MCF 10A (cell line): ENCODE measurements at places on chromosomes 13 and 19.
A peak's percentile ranks its signal among the peaks of the same experiment; 100 is the strongest.

- DNase-seq, result no peak
Observed at GRCh38 chr13:100755891-100756290, 81.3 kb upstream of the TMTC4 start.

DNA sequence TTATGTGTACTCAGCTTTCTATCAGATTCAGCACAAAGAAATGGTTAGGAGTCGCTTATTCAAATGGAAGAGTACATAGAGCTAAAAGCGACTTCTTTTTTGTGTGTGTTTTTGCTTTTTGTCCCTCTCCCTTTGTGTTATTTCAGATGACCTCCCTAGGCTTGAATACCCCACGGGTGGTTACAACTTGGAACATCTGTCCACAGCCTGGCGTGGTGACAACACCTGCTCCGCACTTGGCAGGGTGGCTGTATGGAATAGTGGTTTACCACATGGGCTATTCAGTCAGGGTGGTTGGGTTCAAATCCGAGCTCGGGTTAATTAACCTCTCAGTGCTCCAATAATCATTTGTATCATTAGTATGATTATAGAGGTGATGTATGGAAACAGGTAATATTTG, 151.6 kb upstream of the FREM2 start:
- DNase-seq, result no peak

DNA sequence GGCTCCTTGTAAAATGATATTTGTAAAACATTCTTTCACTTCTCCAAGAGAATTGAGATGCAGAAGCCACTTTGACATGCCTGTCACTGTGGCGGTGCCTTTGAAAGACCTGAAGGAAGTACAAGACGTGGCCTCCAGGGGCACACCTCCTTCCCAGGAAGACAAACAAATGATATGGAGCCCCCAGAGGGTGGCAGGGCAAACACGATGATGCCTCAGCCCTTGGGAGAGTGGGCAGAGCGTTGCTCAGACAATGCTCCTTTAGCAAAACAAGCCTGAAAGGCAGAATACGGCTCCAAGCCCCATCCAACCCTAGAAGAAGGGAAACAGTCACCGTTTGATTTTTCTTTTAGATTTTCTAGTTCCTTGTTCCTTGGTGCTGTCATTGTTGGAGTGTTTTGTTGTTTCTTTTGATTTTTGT, 9.2 kb upstream of the ATP12A start:
- peak; percentile 40 for DNase-seq

GRCh38 chr13:29679396-29680053, 84.0 kb upstream of the SLC7A1 start:
- no peak for DNase-seq

- DNase-seq, result peak; percentile 78
Observed at GRCh38 chr19:48513289-48514122, 1.9 kb upstream of the LMTK3 start.

- DNase-seq, result no peak
Observed at GRCh38 chr19:49534632-49535385, 7.0 kb downstream of the RCN3 start.

DNA sequence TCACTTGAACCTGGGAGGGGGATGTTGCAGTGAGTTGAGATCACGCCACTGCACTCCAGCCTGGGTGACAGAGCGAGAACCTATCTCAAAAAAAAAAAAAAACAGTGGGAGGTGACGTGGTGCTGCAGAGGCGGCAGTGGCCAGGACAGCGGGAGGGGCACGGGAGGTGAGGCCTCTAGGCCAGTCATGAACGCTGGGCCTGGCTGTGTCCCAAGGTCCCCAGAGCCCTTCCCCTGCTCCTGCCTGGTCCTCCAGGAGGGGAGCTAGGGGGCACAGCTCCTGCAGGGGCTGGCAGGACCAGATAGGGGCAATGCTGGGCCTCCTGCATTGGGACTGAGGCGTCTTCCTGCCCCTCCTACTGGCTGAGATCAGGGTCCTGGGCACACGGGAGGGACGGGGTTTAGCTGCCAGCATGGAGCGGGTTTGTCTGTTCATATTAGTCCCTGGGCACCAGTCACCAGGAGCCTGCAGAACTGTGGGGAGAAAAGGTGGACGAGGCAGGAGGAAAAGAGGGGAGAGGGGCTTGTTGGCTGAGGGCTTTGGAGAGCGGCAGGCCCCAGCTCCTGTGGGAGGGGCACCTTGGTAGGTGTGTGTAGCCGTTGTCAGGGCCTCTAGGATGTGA, 4.5 kb downstream of the MAP2K7 start:
- no peak for DNase-seq

- peak; percentile 66 for DNase-seq
Observed at GRCh38 chr13:110913322-110914080, 1.4 kb downstream of the ANKRD10 start.

- peak; percentile 52 for DNase-seq
Observed at GRCh38 chr13:46759846-46760245, 37.1 kb downstream of the ESD start.

- DNase-seq, result no peak
Observed at GRCh38 chr19:33134571-33135041, 2.7 kb downstream of the WDR88 start.

DNA sequence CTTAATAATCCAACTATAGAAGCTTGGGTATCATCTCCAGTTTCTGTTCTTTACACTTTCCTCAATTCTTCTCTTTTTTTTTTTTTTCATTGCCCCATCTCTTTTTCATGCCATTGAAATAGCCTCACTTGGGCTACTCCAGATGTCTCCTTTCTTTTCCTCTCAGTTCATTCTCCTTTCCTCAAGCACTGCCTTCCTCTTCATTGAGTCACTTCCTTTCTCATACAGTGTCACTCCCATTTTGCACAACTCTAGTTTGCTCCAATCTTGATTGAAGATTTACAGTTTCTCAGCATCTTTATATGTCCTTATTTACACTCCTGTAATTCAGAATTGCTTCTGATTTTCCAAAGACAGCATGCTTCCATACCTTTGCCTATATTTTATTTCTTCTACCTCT, 61.3 kb downstream of the IPO5 start:
- peak; percentile 43 for DNase-seq

GRCh38 chr19:45985321-45985720, 9.9 kb upstream of the CCDC61 start:
- DNase-seq, result no peak

GRCh38 chr19:31285744-31286143, 63.5 kb downstream of the TSHZ3 start:
- no peak for DNase-seq

DNA sequence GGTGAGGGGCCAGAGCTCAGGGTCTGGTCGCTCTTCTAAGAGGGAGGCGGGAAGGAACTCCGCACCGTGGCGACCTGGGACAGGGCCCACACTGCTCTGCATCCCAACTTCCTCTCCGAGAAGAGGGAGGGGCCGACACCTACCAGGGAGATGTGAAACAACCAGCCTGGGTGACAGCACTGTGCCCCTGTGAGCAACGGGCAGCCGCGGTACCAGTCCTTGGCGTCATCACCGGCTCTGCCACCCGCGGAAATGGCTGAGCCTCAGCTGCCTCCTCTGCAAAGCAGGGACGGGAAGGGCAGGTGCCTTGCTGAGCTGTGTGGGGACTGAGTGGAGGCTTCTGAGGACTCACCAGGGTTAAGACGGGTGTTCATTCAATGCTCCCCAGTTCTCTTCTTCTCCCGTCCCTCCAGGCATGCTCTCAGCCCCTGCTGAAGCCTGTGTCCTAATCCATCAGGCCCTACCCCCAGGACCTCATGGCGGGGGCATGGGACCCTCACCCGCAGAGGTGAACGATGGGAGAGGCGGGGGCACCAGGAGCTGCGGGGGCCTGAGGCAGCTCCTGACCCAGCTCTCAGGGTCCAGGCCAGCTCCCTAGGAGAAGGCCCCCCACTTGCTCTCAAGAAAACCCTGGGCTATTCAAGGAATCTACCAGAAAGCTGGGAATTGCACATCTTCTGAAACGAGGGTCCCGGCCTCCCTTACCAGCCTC, 9.3 kb downstream of the ZNF787 start:
- no peak for DNase-seq

DNA sequence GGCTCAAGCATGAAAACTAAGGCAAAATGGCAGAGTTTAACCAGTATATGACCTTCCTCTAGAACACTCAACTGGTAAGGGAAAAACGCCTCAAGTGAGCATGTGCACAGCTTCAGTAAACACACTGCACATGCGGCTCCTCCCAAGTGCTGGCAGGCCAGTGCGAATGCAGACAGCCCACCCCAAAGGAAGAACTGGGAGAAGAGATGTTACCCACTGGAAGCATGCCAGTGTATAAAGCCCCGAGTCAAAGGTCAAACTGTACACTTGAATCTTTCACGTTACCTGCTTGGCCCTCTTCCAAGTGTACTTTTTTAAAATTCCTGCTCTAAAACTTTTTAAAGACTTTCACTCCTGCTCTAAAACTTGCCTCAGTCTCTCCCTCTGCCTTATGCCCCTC, 19.2 kb upstream of the RCBTB1 start:
- DNase-seq, result no peak

DNA sequence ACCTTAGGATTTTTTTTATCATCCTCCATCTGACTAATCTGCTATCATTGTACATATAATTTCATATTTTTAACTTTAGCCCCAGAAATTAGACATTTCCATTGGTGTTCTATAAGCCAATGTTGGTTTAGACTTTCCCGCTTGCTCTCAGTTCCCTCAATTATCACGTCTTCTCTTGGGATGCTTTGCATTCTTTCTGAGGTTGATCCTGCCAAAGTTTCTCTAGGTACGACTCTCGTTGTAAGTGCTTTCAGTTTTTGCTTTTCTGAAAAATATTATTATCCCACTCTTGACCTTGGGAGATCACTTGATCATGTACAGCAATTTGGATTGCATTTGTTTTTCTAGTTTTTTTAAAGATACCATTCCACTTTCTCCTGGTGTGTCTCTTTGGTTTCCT, 270.2 kb downstream of the IRS2 start:
- no peak for DNase-seq

DNA sequence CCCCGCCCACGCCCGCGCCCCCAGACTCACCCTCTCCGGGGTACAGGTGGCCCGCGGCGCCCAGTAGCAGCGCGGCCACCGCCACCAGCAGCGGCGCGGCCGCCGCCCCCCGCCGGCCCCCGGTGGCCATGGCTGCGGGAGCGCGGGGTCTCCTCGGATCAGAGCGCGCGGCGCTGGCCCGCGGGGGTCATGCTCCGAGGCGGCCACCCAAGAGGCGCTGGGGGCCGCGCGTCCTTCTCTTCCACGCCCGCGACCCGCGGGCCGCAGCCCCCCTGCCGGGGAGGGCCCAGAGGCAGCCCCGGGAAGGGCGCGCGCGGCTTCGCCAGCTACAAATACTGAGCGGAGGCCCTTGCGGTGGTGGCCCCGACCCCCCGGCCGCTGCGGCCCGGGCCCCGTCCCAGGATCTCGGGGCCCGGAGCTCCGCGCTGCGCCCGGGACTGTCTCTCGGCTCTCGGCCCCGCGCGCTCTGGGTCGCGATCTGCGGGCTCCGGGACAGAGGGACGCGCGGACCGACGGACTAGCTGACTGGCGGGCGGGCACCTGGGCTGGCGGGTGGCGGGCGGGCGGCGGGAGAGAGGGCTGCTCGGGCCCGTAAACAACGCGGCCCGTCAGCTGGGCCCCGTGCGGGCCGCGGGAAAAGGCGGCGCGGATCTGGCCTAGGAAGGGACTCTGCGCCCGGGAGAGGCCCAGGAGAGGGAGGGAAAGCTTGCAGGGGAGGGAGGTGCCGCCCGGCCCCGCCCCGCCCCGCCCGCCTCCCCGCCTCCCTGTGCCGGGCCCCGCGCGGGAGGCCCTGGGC, at the start of gene INSR:
Gene INSR (minus strand): TSS at position 653 of the 796 bp plus-strand sequence. CDS start 523 bp downstream, at position 130.
- DNase-seq, result peak; percentile 91

DNA sequence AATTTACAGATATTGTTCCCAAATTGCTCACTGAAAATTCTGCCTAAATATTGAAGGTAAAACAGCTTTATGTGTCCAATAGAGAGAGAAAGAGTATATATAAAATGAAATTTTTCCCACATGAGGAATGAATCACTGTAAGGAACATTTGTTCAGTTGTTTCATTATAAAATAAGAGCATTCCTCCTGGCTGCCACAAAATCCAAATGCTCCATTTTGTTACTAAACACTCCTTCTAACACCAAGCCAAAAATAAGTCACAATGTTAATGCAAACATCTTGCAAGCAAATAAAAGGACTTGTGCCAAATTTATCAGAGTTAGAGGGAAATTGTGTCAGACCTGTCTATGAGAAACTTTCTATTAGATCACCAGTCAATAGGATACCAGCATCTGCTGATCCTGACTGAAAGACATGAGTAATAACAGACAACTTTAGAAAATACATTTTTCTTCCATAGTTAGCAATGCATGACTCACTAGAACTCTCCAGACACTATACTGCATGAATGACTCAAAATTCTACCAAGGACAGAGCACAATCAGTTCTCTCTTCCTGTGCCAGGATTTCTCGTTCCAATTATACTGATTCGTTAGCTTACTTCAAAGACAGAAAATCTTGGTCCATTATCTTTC, 83.5 kb upstream of the FNDC3A start:
- DNase-seq, result peak; percentile 89

DNA sequence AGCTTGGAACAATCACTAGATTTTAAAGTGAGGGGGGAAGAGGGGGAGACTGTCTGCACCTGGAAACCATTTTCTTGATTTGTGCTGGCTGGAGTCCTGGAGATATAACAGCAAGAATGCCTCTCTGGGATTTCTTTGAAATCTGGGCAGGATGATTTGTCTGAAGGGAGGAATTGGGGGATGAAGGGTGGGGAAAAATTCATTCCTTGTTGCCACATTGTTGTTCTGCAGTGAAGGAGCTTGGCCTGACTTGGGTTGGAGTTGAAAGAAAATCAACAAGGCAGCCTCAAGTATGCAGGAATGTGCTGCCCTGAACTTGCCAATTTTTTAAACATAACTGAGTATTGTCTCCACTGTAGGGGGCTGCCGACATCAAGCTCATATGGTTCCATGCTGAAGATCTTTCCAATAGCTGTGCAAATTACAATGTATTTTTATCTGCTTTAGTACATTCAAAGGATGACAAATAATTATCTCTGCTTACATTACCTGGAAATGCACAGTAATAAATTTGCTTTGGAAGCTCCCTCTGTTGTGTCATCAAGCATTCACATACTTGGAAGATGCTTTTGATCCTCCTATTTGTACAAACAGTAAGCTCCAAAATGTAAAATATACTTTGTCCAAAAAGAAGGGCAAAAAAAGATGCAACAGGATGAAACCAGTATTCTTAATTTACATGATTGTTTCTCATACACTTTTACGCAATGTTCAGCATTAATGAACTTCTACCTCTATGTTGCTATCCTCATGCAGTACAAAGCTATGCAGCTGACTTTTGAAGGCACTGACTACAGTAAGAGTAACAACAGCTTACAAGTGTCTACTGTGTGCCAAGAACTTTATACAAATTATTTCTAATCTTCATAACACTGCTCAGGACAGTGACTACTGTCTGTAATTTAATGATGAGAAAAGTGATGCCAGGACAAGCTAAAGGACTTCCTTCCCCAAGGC, 627.9 kb upstream of the KLF12 start:
- no peak for DNase-seq

- no peak for DNase-seq
Observed at GRCh38 chr13:111270126-111270525, 50.3 kb upstream of the TEX29 start.

DNA sequence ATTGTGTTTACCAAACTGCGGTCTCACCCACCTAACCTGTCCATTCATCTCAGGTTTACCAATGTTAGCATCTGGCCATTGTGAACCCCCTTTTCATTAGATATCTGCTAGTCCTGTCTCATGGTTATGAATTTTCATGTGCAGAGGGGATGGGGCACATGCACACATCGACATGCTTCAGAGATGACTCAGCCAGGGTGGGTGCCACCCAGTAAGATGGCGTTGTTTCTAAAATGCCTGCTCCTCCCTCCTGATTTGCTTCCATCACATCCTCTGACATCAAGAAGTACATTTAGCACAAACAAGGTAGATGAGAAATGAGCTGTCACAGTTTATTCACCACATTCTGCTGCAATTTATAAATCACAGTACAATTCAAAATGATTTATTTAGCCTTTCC, 51.3 kb downstream of the GPALPP1 start:
- peak; percentile 24 for DNase-seq

GRCh38 chr19:40365010-40365409, 16.5 kb downstream of the PLD3 start:
- no peak for DNase-seq
